GM18507 (cell line): ENCODE measurements at places on chromosomes 13 and 19.

DNA sequence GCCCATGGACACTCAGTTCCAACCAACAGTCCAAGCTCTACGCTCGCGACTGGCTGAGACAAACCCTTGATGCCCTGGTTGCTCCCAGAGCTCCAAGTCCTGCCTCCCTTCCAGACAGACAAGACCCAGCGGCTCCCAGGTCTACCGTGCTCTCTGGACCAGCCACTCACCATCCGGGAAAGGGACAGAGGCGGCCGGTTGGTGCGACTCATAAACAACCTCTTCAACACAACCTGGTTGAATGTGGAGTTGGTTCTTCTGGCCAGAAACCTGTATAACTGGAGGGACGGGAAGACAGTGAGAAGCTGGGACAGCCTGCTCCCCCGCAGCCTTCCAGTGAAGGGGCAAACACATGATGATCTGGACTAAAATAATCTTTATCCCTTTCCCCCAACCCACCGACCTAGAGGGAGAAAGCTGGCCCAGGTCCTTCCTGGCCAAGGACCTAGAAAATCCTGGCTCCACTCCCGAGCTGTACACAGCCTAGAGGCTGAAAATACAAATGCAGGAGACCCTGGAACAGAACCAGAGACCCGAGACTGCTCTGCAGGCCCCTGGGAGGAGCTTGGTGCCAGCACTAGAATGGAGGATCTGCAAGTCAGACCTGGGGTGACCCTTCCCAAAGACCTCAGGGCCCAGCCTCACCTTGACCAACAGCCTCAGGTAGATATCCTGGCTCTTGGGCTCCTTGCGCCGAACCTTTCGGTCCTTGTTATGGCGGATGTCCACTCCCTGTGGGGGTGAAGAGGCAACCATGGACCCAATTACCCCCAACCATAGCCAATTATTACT is 1.6 kb downstream of the RPL18 start:
- DNase-seq = no peak

- DNase-seq = no peak
These were observed 95.7 kb downstream of the KCTD12 start for GRCh38 chr13:76790526-76790925.

DNA sequence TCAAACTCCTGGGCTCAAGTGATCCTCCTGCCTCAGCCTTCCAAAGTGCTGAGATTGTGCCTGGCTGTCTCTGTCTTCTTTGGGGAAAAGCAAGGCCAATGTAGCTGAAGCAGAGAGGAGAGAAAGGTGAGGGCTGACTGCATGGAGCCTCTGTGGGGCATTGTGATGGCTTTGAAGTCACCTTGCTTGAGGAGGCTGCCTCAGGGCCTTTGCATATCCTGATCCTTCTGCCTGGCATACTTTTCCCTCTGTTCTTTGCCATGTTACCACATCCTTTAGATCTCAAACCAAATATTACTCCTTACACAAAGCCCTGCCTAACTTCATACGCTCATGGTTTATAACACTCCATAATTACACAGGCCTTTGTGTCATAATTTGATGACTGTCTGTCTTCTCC is 9.4 kb upstream of the PPP5C start:
- DNase-seq = no peak

DNA sequence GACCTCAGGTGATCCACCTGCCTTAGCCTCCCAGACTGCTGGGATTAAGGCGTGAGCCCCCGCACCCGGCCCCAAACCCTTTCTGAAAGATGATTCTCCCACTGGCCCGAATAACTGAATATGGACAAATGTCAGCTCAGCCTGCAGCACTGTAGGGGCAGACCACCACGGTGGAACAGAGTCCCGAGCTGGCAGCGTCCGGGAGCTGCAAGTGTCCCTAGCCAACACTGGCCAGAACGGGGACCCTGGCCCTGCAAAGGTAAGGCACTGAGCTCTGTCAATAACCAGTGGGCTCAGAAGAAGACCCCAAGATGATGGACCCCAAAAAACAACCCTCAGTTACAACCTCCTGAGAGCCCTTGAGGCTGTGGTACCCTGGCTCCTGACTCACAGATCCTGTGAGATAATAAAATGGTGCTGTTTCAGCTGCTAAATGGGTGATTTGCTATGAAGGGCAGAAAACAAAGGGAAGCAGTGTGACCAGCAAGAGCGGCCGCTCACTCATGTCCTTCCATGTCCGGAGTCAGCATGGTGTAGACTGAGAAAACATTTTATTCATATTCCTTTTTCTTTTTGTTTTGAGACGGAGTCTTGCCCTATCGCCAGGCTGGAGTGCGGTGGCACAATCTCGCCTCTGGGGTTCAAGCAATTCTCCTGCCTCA is 1.6 kb downstream of the LSM7 start:
- DNase-seq = no peak

GRCh38 chr13:26909477-26909876 is 148.9 kb upstream of the GPR12 start:
- no peak for DNase-seq

- no peak for DNase-seq
These were observed 740.1 kb downstream of the UQCRFS1 start for GRCh38 chr19:28472843-28473242.

DNA sequence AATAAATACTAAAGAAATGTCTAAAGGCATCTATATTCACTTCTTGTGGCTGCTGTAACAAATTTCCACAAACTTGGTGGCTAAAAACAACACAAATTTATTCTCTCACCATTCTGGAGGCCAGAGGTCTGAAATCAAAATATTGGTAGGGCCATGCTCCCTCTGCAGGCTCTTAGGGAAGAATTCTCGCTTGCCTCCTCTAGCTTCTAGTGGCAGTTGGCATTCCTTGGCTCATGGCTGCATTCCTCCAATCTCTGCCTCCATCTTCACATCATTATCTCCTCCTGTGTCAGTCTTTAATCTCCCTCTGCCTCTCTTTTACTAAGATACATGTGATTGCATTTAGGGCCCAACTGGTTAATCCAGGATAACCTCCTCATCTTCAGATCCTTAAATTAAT is 54.1 kb upstream of the RFXAP start:
- DNase-seq = no peak

- DNase-seq = no peak
These were observed 114.3 kb downstream of the TEX26 start for GRCh38 chr13:31046711-31047279.

DNA sequence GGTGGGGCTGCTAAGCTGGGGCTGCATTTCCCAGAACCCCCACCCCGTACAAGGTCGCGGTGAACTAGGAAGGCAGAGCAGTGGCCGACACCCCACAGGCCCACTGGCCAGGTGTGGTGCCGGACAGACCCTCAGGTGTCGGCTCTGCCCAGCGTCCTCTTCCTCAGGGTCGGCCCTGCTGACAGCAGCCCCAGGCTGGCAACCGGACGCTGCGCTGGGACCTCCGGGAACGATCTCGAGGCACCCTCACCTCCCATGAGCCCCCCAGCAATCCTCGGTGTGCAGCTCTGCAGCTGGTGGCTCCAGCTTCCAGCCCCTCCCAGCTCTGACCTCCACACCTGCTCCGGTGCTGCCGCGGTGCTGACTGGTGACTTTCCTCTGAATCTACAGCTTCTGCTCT is 142.9 kb upstream of the SPACA7 start:
- no peak for DNase-seq

DNA sequence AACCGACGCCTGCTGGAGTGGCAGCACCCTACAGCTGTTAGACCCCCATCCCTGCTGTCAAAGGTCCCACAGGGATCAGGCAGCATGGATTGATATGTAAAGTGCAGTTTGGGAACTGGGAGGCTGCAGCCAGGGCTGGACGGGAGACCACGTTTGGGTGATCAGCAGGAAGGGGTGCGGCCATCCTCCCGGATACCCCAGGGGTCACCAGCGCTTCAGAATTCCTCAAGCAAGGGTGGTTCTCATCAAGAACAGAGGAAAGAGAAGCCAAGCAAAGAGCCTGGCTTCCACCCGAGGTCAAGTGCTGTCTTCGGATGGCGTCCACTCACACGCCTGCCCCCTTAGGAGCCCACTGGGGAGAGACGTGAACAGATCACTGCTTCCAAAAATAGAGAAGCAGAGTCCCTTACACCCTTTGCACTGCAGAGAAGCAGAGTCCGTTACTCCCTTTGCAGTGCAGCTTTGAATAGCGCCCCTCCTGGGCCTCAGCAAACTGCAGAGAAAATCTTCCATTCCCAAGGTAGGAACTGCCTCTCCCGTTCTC is 35.5 kb downstream of the DHRS12 start:
- DNase-seq = no peak

- DNase-seq = no peak
These were observed 1.8 kb downstream of the SHISA7 start for GRCh38 chr19:55441319-55441691.

DNA sequence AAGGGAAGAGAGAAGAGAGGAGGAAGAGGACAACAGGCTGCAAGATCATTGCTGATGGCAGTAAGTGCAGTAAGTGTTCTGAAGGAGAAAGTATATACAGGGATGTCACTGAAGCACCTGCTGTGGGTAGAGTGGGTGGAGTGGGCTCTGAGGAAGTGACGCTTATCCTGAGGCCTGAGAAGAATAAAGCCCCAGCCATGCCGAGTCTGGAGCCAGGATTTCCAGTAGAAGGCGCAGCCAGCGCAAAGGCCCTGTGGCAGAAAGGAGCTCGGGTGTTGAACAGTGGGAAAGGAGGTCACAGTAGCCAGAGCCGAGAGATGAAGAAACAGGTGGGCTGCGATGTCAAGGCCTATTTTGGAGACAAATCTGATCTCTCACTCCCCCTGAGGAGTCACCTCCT is 31.8 kb upstream of the ADGRE5 start:
- DNase-seq = no peak

- no peak for DNase-seq
These were observed 694.3 kb upstream of the SGCG start for GRCh38 chr13:22486490-22486889.

DNA sequence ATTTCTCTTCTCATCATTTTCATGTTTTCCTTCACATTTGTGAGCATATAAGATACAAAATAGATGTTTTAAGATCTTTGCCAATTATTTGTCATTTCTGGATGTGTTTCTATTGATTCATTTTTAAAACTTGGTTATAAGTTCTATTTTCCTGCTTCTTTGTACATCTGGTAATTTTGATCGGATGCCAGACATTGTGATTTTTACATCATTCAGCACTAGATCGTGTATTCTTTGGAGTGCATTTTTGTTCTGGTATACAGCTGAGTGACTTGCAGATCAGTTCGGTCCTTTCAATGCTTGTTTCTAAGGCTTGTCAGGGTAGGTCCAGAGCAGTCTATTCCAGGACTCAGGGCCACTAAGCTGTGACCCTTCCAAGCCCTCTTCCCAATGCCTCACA is 198.2 kb downstream of the KLF12 start:
- no peak for DNase-seq

DNA sequence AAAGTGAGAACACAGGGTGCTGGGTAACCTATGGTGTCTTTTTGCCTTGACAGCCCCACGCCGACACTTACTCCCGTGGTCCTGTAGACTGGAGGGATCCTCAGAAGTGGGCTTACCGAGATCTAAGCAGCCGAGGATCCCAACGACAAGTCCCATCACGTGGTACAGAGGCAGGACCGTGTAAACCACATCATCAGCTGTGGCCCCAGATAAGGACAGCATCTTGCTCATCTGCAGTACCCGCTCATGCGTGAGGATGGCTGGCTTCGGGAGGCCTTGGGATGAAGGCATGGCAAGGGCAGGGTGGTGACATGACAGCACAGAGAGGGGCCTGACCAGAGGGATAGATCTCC is 2.1 kb downstream of the SLC27A5 start:
- no peak for DNase-seq

GRCh38 chr13:67151652-67152051 is 78.5 kb downstream of the PCDH9 start:
- no peak for DNase-seq

DNA sequence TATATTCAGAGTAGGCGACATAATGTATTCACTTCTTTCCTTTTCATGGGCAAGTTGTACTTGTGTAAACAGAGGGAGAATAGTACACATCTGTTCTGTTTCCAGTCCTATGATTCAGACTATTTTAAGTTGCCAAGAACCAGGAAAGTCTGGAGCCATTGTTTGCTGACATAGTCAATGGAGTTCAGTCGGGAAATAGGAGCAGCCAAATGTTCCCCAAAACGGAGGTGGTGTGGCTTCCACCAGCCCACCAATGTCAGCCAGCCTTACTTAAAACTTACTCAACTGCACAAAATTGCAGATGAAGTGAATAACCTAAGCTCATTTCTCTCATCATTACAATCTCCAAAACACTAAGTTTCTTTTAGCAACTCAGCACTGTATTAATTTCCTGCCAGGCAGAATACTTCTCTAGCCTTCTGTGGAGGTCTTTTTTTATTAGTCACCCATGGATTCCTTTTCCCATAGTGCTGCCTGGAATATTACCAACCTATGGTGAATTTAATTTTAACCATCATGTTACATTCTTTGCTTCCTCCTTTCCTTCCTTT is 22.3 kb upstream of the CSNK1A1L start:
- no peak for DNase-seq

GRCh38 chr19:1551068-1552040 is 16.8 kb downstream of the MEX3D start:
- DNase-seq = no peak

- DNase-seq = no peak
These were observed 225.8 kb upstream of the IRS2 start for GRCh38 chr13:110012102-110012739.

DNA sequence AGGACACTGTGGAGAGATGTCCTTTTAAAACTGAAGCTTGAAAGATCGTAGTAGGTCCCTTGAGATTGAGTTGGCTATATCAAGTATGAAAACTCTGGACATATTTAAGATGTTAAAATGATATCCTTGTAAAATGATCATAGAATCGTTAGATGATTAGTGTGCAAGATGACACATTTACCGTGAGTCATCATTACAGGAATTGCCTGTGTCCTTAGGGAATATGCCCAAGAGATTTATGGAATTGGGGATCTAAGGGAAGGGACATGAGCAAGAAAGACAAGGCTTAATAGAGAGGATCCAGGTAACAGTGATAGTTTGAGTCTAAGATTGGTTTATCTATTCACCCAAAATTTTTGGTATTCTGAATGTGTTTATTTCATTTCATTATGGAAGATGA is 233.7 kb downstream of the GPC5 start:
- no peak for DNase-seq

DNA sequence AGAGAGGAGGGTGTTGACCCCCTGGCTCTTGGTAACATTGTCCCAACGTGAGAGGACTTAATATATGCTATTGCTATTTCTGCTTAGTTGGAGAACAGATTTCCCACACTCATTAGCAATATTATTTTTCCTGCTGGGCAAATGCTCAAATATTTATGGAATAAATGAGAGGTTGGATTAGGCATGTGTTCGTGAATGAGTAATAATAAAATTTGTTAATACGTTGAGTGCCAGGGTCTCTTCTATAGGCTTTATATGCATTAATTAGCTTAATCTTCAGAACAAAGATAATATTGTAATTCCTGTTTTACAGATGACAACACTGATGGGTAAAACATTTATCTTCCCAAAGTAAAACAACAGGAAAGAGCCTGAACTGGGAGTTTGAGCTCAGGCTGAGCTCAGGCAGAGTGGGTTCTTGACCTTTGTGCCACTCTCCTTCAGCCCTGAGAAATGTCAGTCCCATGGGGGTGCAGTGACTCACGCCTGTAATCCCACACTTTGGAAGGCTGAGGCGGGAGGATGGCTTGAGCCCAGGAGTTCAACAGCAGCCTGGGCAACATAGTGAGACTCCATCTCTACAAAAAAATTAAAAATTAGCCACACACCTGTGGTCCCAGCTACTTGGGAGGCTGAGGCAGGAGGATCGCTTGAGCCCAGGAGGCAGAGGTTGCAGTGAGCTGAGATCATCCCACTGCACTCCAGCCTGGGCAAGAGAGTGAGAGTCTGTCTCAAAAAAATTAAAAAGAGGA is 1.2 kb downstream of the ZNF233 start:
- DNase-seq = no peak

- no peak for DNase-seq
These were observed 63.0 kb upstream of the FLT1 start for GRCh38 chr13:28557725-28558520.

GRCh38 chr13:41491436-41491835 is 34.1 kb downstream of the RGCC start:
- no peak for DNase-seq
